ENCODE measurements at places on chromosomes 11 and 22. TPM values are rescaled to one million over a fixed set of nuclear protein-coding genes. Genes with fewer than 3 reads are reported as not detected.

The EMID1 gene
- total RNA-seq: not detected

The OR2AG2 gene
- total RNA-seq: under 0.01 TPM

The YAP1 gene
- 151 TPM for total RNA-seq

The TEX54 gene
- not detected for total RNA-seq

The PHOX2A gene
- not detected for total RNA-seq

The C11orf16 gene
- total RNA-seq: not detected

The GRIA4 gene
- total RNA-seq: not detected

The C11orf42 gene
- total RNA-seq: not detected

The TAGLN gene
- 12.4 TPM for total RNA-seq

The GALNT18 gene
- 21.4 TPM for total RNA-seq

The LAYN gene
- total RNA-seq: 6.9 TPM

The OR51Q1 gene
- total RNA-seq: not detected
